ENCODE measurements at places on chromosomes 1 and 21.

DNA sequence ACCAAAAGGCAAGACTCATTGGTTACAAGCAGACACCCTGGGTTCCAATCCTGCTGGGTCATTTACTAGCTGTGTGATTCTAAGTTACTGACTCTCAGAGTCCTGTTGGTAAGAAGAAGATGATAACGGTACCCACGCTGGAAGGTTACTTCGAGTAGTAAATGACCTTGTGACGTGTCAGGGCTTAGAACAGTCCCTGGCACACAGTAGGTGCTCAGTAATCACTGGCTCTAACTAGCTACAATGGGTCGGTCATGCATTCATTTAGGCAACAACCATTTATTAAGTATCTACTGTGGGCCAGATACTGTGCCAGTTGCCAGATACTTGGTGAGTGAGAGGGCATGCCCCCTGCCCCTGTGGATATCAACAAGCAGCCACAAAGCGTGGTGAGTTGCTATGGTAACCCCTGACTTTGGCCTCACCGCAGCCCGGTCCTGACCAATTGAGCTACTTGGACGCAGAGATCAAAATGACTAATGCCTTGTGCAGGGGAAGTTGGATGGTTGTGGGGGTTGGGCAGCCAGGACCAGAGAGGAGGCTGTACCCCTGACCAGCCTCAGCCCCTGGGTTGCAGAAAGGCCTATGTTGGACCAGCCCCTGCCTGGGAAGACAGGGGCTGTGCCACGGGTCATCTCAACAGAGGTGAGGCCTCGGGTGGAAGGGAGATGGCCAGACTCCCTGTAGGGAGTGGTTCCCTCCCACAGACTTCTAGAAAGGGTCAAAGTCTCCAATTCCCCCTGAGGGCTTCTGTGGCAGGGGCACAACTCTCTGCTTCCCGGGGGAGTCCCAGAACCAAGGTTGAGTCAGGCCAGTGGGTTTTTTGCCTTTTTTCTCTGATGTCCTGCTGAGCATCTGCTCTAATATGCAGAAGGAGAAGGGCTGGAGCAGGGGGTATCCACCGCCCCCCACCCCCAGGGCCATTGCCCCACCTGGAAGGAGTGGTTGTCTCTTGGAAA lies 16.0 kb downstream of the DHRS3 start:
- DNase-seq, result peak; percentile 77

- no peak for DNase-seq
These were observed 93.0 kb downstream of the HLCS start for GRCh38 chr21:36873513-36873912.

- DNase-seq, result no peak
These were observed 39.9 kb upstream of the TP53BP2 start for GRCh38 chr1:223885614-223886013.

DNA sequence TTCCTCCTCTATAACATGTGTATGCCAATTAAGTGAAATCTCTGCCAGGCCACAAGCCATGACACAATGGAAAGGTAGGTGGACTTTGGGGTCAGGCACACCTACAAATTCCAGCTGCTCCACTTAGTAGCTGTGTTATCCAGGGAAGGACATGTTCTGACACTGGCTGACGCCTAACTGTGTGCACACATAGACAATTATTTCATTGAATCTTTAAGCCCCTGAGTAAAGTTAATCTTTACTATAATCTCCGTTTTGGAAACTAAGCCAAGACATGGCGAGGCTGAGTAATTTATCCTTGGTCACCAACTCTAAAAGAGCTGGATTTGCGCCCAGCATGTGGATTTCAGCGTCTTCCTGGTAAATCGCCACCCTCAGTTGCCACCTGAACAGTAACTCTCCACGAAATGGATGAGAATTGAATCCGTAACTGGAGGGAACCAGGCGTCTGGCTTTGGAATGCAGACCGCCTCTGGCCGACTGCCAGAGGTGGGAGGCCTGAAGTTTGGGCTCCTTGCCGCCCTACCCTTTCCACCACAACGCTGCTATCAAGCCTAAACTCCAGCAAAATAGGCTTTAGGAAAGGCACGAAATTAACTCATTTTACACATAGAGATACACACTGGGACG lies 888 bp upstream of the SNRPE start:
- DNase-seq, result no peak

- no peak for DNase-seq
These were observed 104.9 kb upstream of the PLD5 start for GRCh38 chr1:242629396-242629795.

Data from inflammatory macrophage (primary cell).